ENCODE measurements at places on chromosomes 3 and 15.

GRCh38 chr3:116350119-116350733, 95.1 kb downstream of the LSAMP start:
- no peak for DNase-seq

GRCh38 chr3:22969276-22969675, 233.9 kb upstream of the UBE2E2 start:
- no peak for DNase-seq

- DNase-seq: no peak
These were observed 50.4 kb upstream of the TBC1D21 start for GRCh38 chr15:73822998-73823397.

GRCh38 chr15:85417276-85417675, 36.9 kb downstream of the AKAP13 start:
- DNase-seq: no peak

DNA sequence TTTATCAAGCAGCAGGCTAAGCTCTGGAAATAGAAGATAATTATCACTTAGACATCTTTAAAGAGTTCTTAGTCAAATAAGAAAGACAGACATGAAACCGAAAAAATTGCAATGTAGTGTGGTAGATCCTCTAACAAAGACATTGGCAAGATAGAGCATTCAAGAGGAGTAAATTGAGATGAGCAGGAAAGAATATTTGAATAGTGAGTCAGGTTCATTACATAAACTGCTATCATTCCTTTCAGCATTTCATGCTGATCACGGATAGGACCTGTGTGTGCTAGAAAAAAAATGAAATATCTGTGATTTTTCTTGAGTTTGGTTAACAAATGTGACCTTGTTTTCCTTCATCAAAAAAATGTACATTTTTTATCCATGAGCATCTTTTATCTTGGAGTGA, 460.9 kb downstream of the OTOL1 start:
- DNase-seq: no peak

DNA sequence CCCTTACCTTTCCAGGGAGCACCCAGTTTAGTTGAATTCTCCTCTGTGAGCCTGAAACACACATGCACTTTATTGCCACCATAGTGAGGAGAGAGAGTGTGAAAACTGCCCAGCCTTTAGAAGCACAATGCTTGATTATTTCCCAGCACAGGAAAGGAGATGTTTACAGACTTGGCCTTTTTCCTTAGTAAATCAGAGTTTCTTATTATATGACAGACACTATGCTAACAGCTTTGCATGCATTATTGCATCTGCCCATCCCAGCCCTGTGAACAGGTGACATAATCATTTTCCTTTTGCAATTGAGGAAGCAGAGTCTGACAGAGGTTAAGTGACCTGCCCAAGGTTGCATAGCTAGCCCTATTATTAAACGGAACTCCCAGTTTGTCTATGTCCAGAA, 36.5 kb downstream of the CAPN3 start:
- no peak for DNase-seq

GRCh38 chr15:40470423-40471104, at the start of gene CHST14:
CHST14 (plus strand) TSS chr15:40470984; CDS start chr15:40471214, 230 bp downstream.
- peak; percentile 55 for DNase-seq

- no peak for DNase-seq
These were observed 44.8 kb downstream of the AP4E1 start for GRCh38 chr15:50953302-50953701.
